ENCODE measurements at places on chromosomes 5 and 9. TPM values are rescaled to one million over a fixed set of nuclear protein-coding genes. Genes with fewer than 3 reads are reported as not detected.

- DNase-seq = no peak
- no peak overlapping the region for H3K27ac ChIP-seq
- no peaks in the 10 kb centered on the region for H3K4me1 ChIP-seq
- no peaks in the 10 kb centered on the region for H3K27me3 ChIP-seq
- H3K4me3 ChIP-seq = no peak overlapping the region
Observed at GRCh38 chr5:73154208-73155006, 18.6 kb upstream of the TMEM174 start.

Gene ATOX1
- total RNA-seq = 23.0 TPM

Gene SLC2A8
- total RNA-seq = 9.4 TPM

GRCh38 chr5:119079318-119079921 lies 8.5 kb downstream of the DMXL1 start:
- H3K27ac ChIP-seq = no peak overlapping the region
- H3K36me3 ChIP-seq = no peaks in the 10 kb centered on the region
- H3K4me1 ChIP-seq = peaks cover 7% of the 10 kb centered on the region
- no peak overlapping the region for H3K4me3 ChIP-seq
- H3K27me3 ChIP-seq = no peaks in the 10 kb centered on the region
- DNase-seq = no peak

- H3K4me1 ChIP-seq = peaks cover 1% of the 10 kb centered on the region
- no peak overlapping the region for H3K4me3 ChIP-seq
- DNase-seq = no peak
- no peaks in the 10 kb centered on the region for H3K27me3 ChIP-seq
- no peak overlapping the region for H3K27ac ChIP-seq
Observed at GRCh38 chr5:149830579-149830978, 100.5 kb downstream of the PPARGC1B start.

DNA sequence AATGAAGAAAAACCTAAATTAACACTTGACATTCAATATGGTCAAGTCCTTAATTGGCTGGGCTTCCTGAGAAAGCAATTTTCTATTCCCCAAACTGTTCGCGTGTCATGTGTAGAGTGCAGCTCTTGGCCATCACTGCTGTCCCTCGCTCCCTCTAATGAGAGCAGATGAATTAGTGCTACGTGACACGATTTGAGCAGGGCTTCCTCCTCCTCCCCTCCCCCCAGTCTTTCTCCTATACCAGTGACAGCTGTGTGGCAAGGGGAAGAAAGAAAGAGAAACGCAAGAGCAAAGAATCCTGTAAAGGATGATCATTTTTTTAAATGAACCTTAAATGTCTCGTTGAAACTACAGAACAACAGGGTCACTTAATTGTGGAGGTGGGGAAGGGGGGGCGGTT lies 159.6 kb downstream of the BNC2 start:
- peaks cover 13% of the 10 kb centered on the region for H3K4me1 ChIP-seq
- H3K27me3 ChIP-seq = no peaks in the 10 kb centered on the region
- H3K4me3 ChIP-seq = no peak overlapping the region
- H3K36me3 ChIP-seq = no peaks in the 10 kb centered on the region
- no peak for DNase-seq
- no peak overlapping the region for H3K27ac ChIP-seq

Gene FBN2
- 1.7 TPM for total RNA-seq

Gene CDH12
- total RNA-seq = 0.65 TPM

- no peaks in the 10 kb centered on the region for H3K27me3 ChIP-seq
- H3K27ac ChIP-seq = no peak overlapping the region
- no peaks in the 10 kb centered on the region for H3K36me3 ChIP-seq
- no peak overlapping the region for H3K4me3 ChIP-seq
- no peak for DNase-seq
Observed at GRCh38 chr9:90921104-90921503, 119.5 kb downstream of the SYK start.

DNA sequence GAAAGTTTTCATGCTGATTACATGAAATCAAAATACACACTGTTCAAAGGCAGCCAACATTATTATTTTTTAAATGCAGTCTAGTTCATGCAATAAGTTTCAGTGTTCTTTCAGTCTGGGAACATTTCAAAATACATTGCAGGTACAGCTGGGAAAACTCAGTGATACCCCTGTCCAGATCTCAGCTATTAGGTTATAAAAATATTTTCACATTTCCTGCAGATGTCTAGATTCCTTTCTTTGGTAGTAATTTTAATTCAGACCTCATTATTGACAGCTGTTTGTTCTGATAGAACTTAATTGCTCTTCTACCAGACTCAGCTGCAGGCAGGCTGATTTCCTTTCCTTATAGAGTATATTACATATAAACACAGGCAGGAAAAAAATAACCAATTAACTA lies 556.8 kb upstream of the DMAC1 start:
- H3K27me3 ChIP-seq = no peaks in the 10 kb centered on the region
- no peak overlapping the region for H3K4me3 ChIP-seq
- H3K36me3 ChIP-seq = no peaks in the 10 kb centered on the region
- no peak overlapping the region for H3K27ac ChIP-seq
- no peak for DNase-seq

Measured in ovary (tissue), 10 donors.